ENCODE measurements at places on chromosomes 13 and 19.

GRCh38 chr19:32407004-32407992 lies 1.7 kb downstream of the DPY19L3 start:
- peak; percentile 49 for DNase-seq

DNA sequence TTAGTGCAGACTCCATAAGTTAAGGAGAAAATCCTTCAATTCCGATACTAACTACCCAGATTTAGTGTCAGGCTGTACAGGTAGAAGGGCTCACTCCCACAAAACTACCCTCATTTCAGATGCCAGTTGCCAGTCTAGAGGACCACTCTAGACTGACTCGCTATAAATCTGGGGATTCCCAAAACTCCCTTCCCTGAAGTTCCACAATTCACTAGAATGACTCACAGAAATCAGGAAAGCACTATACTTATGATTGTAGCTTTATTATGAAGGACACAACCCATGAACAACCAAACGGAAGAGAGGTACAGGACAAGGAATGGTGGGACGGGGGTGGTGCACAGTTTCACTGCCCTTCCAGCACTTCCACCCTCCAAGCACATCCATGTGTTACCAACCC lies 321.2 kb downstream of the DIAPH3 start:
- no peak for DNase-seq

DNA sequence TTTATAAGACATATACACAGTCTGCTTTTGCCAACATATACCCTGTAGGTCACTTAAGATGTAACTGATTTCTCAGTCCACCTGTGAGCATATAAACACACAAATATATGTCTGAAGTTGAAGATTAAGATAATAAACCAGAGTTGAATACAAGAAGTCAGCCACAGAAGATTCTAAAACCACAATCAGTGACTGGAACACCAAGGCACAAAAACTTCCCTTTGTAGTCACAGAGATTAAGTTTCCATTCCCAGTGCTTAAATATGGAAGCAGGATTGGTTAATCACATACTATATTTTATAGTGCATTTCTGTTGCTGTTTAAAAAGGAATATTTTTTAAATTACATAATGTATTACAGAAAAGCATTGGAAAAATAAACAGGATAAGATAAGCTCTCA lies 39.9 kb downstream of the MTMR6 start:
- no peak for DNase-seq

DNA sequence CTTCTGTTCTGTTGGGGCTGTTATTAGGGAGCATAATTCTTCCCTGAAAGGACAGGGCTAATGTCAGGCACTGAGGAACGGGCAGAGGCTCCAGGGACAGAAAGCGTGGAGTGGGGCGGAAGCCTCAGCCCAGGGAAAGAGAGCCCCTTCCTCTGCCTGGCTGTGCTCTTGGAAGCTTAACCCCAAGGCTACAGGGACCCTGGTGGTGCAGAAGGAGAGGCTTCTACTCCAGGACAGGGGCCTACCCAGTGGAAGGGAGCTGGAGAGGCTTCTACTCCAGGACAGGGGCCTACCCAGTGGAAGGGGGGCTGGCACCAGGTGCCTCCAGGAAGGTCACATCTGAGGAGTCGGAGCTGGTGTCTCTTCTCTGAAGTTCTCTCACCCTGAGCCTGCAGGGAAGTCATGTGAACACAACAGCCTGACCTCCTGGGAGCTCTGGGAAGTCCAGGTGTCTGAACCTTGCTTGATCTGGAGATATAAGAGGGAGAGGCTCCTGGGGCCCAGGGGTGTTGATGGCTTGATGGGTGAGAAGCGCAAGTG lies 159.5 kb upstream of the SOX1 start:
- DNase-seq = no peak

DNA sequence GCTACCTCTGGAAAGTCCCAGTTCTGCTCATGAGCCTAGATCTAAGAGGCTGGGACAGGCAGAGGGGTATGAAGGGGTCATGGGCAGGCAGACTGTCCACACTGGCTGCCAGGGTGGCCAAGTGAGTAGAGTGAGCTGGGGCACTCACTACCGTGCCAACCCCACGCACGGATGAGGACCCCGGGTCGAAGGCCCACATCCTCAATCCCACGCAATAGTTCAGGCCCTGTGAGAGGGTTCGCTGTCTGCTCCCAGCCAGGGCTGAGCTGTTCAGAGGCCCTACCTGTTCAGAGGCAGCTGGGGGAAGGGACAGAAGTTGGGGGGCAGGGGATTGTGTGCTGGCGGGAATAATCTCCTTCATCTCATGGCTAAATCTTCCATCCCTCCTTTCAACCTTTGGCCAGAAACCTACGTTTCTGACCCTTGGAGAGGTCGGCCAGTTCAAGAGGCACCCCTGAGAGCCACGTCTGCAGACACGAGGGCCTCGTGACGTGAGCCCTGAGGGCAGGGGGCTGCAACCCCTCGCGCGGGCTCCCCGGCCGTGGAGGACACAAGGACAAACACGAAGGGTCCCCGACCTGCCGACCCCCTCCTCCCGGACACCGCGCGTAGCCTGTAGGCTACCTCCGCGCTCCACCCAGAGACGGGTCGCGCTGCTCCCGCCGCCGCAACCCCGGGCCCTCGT lies 1.0 kb upstream of the RPS5 start:
- no peak for DNase-seq

DNA sequence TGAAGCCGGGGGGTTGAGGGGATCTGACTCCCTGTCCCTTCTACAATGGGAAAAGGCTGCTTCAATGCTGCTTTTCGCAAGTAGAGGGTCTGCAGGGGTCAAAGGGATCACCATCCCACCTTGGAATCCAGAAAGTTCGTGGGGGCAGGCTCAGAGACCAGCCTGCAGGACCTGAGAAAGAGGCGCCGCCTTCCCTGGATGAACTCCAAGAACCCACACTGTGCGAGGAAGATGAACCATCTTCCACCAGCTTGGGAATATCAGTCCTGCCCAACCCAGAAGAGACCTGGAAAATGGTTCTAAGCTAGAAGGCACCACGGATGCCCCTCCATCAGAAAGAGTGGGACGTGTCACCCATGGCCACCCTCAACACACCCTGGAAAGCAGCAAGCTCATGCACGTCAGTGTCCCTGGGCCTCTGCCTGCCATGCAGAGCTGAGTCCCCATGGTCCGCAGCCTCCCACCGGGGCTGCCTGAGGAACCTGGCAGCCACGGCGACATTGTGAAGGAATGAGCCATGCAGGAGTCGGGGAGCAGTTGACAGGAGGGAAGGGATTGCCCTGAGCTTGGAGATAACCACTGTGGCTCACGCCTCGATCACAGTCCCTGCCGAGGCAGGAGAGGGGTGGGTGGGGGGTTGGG lies 14.6 kb downstream of the RAB3D start:
- no peak for DNase-seq

GRCh38 chr19:52603558-52604207 lies 33.6 kb downstream of the ZNF701 start:
- peak; percentile 6 for DNase-seq

GRCh38 chr19:38564981-38565690 lies 52.6 kb downstream of the MAP4K1 start:
- no peak for DNase-seq

- peak; percentile 66 for DNase-seq
Observed at GRCh38 chr13:43300865-43301264, 277.5 kb downstream of the DNAJC15 start.

- no peak for DNase-seq
Observed at GRCh38 chr19:18737954-18738351, 53.2 kb downstream of the COMP start.

Data from fibroblast of skin of right biceps (primary cell).